ENCODE measurements at places on chromosomes 3 and 15. TPM values are rescaled to one million over a fixed set of nuclear protein-coding genes. Genes with fewer than 3 reads are reported as not detected.

DNA sequence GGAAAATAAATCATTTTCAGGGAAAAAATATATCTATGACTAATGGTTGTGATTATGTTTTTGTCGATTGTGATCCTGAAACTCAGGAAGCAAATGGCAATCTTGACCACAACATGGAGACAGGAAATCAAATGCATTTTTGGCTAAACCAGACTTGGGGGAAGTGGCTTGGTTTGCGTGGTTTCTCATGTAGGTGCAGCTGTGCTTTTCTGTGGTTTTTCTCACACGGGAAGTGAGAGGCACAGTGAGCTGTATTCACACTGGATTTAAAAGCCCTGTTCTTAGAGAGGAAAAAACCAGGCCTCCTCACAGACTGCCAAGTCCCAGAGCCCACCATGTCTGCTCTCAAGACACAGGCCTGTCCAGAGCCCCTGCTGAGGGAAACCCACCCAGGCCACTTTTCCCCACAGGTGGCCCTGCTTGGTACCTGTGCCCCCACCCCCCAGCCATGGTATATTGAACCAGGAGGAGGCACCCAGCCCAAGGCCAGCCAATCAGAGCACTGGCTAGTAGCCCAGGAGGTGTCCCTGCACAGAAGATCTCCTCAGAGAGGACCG, 46.1 kb downstream of the BTD start:
- DNase-seq = peak; percentile 21

DNA sequence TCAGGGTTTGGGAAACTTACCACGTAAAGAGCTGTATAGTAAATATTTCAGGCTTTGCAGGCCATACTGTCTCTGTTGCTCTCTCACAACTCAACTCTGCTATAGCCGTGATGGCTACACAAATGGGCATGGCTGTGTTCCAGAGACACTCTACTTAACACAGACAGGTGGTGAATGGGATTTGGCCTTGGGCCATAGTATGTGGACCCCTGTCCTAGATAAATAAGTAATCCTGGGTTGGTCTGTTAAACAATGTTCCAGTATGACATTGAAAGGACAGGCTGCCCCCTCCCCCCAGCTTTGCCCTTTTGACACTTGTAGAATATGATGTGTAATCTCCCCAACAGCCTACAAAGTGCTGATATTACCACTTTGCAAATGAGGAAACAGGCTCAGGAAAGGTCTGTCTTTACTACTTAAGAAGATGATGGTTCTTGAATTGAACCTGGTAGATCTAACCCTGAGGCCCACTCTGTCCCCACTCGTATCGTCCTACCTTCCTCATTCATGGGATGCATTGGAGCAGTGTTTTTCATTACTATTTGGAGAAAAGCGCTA, 38.4 kb downstream of the SLCO3A1 start:
- DNase-seq = no peak

GRCh38 chr3:135018149-135018923, 223.3 kb downstream of the EPHB1 start:
- no peak for DNase-seq

DNA sequence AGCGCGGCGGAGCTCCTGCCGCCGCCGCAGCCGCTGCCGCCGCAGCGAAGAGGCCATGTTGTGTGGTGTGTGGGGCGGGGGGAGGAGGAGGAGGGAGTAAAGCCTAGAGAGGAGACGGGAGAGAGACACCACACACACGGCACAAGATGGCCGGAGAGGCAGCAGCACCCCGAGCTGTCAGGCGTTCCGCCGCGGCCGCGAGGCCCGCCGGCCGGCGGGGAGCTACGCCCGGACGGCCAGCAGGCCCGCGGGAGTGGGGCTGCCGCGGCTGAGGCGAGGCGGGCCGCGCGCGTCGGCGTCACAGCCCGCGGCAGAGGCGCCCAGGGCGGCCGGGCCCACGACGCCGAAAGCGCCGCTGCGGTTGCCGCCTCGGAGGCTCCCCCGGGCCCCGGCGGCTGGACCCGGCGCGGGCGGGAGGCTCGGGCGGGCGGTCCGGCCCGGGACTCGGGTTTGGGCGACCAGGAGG, 17.4 kb upstream of the CHD2 start:
- no peak for DNase-seq

NOX5 gene
- not detected for total RNA-seq

SKIC8 gene
- 54.5 TPM for total RNA-seq

GRCh38 chr3:106699122-106699521, 678.1 kb upstream of the CCDC54 start:
- no peak for DNase-seq

DNA sequence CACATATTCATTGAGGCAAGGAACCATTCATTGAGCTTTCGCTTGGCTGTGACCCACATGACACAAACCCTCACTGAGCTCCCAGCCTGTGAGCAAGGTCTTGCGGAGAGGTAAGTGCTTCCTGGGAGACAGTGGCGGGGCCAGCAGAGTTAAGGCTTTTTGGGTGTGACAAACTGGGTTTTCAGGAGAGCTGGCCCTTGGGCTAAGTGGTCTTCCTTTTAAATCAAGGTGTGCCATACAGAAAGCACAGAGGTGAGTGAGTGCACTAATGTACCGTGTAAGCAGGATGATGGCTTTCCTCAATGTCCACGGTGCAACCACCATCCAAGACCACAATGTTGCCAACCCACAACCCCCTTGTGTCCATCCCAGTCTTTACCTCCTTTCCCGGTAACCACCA, 28.6 kb downstream of the POMGNT2 start:
- no peak for DNase-seq

DNA sequence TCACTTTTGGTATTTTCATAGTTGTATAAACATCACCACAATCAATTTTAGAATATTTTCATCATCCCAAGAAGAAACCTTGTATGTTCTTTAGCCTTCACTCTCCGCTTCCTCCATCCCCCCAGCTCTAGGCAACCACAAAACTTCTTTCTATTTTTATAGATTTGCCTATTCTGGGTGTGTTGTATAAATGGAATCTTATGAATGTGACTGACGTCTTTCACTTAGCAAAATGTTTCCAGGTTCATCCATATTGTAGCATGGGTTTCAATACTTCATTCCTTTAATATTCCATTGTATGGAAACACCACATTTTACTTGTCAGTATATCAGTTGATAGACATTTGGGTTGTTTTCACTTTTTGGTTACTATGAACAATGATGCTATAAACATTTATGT, 335.8 kb upstream of the GOLIM4 start:
- DNase-seq = no peak

CPEB1 gene
- total RNA-seq = 1.2 TPM

DNA sequence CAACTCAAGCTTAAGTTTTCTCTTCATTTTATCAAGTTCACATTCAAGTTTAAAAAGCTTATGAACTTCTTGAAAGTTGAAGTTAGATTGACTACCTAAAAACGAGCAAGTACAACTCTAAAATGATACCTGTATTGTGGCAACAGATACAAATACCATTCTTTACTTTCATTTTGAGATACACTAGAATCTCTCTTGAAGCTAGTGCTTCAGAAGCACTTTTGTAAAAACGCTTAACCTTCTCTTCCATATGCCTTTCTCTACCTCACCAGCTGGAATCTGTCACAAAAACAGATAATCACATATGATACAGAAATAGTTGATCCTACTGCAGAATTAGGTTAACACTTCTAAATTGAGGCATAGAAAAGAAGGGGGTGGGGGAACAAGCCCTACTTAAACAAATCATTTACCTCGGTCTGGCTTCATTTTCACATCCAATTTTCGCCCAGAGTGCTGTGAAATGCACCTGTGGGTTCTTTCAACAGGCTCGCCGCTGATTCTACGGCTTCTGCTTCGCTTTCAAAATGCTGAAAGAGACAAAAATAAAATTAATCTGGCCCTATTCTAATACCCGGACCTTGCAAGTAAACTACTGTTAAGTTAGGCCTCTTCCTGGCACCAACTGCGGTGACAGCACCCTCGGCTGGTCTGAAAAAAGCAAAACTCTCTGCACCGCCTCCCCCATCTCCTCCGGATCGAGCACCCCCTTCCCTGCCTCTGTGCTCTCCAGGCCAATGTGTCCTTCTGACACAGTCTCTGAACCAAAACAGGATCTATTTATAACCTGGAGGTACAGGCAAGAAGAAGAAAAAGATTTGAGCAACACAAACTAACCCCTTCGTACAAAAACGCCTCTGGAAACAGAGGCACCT, 1.4 kb downstream of the ATOSA start:
- DNase-seq = peak; percentile 45

GRAMD2A gene
- not detected for total RNA-seq

DNA sequence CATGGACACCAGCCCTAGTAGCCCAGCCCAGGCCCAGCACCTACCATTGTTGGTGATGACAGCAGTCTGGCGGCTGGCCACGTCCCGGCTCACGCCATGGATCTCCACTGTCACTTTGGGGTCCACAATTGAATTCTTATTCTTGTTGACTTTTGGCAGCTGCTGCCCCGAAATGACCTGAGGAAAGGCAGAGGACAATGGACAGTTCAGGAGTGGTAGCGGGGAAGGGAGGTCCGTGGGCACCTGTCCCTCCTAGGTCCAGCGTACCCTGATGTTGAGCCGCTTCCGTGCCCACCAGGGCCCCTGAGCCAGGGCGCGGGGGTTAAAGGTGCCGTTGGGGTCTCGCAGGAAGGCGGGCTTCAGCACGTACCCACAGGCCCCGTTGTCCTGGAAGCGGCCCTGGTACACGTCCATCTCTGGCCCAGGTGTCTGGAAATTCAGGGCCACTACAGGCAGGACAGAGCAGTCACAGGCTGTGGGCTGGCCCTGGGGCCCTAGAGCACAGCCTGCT, 17.7 kb downstream of the VILL start:
- DNase-seq = no peak

- no peak for DNase-seq
Measured at GRCh38 chr3:70186221-70186620, 126.2 kb downstream of the MDFIC2 start.

- DNase-seq = no peak
Measured at GRCh38 chr3:37531066-37531720, 330.5 kb upstream of the CTDSPL start.

DNA sequence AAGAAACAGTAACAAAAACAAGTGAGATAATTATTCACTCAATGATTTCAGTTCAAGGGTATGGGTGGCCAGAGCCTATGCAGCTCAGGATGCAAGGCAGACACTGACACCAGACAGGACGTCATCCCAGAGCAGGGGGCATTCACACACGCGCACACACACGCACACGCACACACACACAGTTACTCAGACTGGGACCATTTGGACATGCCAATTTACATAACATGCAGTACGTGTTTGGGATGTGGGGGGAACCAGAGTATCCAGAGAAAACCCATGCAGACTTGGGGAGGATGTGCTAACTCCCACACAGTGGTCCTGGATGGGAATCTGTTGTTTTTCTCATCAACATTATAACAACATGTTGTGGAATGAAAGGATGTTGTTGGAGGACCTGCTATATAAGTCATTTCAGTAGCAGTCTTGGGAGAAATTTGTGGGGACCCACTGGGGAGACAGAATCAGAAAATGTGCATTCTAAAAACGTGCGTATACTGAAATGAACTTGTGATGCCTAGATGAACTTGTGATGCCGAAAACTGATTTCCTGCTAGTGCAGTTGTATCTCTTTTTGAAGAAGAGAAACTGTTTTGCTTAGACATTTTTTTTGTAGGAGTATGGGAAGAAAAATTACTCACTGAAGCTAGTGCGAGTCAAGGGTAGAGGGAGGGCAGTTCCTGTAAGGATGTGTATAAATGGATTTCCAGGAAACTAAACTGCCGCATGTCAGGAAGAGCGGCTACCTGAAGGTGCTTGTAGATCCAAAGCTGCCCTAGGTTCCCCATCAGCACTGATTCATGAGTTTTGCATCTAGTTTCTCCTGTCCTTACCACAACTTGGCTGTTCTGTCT, 25.2 kb downstream of the CD200 start:
- DNase-seq = peak; percentile 21

DNA sequence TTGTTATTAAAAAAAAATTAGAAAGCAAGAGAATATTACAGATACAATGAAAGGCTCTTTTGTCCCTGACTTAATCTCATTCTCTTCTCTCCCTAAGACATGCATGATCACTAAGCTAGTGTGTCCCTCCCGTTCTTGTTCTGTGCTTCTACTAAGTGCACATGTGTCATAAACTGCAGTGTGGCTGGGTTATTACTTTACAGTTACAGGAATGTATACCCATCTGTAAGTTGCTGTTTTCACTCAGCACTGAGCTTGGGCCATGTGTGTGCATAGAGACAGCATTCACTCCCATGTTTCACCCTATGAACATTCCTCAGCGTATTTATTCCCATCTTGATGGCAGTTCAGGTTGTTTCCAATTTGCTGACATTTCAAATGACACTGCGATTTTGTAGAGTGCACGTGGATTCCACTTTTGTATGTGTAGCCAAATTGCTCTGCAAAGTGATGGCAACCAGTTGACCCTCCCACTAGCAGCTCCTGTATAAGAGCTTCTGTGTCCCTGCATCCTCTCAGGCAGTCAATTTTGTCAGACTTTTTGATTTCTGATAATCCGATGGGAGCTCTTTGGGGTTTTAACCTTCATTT, 145.8 kb upstream of the UBE2E1 start:
- no peak for DNase-seq

GRCh38 chr3:130979117-130979516, 47.5 kb downstream of the ASTE1 start:
- DNase-seq = no peak

ETV5 gene
- total RNA-seq = 0.66 TPM

GRCh38 chr3:127988770-127989557, 63.3 kb upstream of the SEC61A1 start:
- no peak for DNase-seq

TM4SF18 gene
- total RNA-seq = not detected

- DNase-seq = no peak
Measured at GRCh38 chr15:66778314-66778665, 76.3 kb downstream of the SMAD6 start.

GRCh38 chr3:46303240-46303639, 50.7 kb upstream of the CCR2 start:
- no peak for DNase-seq

- no peak for DNase-seq
Measured at GRCh38 chr3:37140899-37141541, 33.4 kb downstream of the LRRFIP2 start.

DNA sequence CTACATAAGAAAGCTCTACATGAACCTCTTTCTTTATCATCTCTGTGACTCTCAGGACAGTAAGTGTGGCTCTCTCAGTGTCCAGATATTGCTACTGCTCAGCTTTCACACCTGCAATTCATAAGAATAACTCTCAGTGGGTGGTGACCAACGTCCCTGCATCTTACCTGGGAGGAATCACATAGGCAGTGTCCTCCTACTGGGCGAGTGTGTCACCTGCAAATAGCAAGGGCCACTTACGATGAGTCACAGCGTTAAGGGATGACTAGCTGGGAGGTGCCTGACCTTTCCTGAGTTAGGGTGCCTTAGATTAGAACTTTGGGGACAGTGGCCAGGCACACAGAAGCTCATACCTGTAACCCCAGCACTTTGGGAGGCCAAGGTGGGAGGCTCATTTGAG, 90.8 kb upstream of the C3orf80 start:
- no peak for DNase-seq

- DNase-seq = no peak
Measured at GRCh38 chr3:53038679-53039375, 7.0 kb downstream of the SFMBT1 start.

ILDR1 gene
- total RNA-seq = 0.18 TPM

CFAP100 gene
- total RNA-seq = not detected

- no peak for DNase-seq
Measured at GRCh38 chr3:11735638-11736037, 91.9 kb upstream of the VGLL4 start.

- no peak for DNase-seq
Measured at GRCh38 chr15:53360881-53361280, 398.6 kb downstream of the WDR72 start.

BFSP2 gene
- not detected for total RNA-seq

C3orf85 gene
- not detected for total RNA-seq

- no peak for DNase-seq
Measured at GRCh38 chr15:67917636-67918035, 77.8 kb upstream of the RNU6-1 start.

GRCh38 chr3:33146791-33147445, 33.1 kb downstream of the CRTAP start:
- no peak for DNase-seq

All from activated T-cell treated with anti-CD3 and anti-CD28 coated beads, Interleukin-2, amount 50 U/mL, for 4 hours (primary cell).